ENCODE measurements at places on chromosomes 16 and 17.

DNA sequence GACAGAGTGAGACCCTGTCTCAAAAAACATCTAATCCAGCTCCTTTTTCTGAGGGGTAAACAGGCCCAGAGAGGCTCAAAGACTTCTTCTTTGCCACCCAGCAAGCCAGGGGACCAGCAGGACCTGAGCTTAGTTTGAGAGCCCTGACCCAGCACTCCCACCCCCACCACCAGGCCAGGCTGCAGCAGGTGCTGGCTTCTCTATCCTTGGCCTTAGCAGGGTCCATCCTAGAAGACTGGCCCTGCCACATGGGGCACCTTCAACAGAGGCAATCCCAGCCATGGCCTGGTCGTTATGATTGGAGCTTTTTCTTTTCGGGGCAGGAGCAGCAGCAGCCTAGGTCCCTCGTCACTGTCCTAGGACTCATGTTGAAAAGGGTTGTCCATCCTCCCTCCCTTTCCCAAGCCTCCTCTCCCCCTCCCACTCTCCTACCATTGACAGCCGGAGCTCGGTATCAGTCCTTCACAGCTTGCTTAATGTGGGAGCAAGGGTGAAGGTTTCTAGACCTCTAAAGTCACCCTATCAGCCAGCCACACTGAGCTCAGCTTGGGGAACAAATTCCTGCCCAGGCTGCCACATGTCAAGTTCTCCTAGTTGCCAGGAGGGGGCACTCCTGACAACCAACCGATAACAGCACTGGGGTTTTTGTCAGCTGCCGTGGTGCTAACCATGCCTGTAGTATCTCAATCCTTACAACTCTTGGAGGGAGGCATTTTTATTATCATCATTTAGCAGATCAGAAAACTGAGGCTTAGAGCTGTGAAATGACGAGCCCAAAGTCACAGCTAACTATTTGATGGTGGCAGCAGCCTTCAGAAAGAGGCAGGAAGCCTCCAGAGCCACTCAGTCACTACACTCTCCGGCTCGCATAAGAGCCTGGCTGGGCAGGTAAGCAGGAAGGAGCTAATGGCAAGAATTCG, 11.2 kb downstream of the MRPL27 start:
- DNase-seq: peak; percentile 26

DNA sequence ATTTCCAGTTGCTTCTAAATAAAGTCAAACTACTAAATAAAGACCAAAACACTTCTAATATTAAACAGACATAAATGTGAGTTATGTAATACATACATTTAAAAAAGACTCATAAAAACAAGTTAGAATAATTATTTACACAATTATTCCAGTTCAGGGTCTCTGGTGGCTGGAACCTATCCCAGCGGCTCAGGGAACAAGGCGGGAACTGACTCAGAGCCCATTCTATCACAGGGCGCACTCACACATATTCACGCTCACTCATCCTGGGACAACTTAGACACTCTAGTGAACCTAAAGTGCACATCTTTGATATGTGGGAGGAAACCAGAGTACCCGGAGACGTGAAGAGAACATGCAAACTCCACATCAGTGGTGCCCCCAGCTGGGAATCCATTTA, 25.0 kb downstream of the PLXDC1 start:
- no peak for DNase-seq

DNA sequence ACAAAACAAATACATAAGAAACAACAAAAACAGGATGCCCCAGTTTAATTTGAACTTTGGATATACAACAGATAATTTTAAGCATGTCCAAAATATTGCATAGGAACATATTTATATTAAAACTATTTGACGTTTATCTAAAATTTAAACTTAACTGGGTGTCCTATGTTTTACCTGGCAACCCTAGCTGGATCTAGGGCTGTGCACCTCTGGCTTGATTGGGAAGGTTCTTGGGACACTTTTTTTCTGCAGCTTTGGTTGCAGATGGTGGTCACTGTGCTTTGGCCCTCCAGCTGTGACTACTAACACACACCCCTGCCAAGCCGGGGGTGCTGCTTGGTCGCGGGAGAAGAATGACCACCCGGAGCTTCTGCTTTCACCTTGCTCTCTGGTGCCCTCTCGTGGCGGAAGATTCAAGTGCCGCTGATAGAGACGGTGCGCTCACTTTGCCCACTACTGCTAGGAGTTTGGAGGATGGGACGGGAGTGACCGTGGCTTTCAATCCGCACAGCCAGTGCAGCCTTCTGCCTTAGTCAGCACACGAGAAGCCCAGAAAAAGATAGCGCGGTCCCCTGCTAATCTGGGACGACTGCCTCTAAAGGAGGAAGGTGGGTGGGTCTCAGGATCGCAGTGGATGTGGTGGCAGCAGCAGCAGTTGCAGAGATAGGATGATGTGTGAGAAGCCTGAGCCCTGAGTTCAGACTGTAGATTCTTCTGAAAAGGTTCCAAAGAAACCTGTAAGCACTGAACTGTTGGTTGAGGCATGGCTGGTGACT, 6.7 kb downstream of the SPACA3 start:
- peak; percentile 27 for DNase-seq

GRCh38 chr16:57757883-57758282, 22.3 kb downstream of the KATNB1 start:
- DNase-seq: no peak

DNA sequence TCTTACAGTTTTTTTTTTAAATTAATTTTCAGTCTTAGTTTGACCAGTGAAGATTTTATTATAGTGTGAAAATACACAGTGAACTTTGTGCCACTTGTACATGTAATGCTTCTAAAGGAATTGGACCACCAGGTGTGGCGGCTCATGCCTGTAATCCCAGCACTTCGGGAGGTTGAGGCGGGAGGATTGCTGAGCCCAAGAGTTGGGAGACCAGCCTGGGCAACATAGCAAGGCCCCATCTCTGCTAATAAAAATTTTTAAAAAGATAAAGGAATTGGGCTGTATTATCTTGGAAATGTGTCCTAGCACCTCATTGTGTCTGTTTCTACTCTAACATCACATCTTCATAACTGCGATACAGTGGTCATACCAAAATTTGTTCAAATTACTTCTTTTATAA, 3.8 kb downstream of the IST1 start:
- no peak for DNase-seq

GRCh38 chr17:66076546-66077190, 115.3 kb downstream of the CEP112 start:
- no peak for DNase-seq

DNA sequence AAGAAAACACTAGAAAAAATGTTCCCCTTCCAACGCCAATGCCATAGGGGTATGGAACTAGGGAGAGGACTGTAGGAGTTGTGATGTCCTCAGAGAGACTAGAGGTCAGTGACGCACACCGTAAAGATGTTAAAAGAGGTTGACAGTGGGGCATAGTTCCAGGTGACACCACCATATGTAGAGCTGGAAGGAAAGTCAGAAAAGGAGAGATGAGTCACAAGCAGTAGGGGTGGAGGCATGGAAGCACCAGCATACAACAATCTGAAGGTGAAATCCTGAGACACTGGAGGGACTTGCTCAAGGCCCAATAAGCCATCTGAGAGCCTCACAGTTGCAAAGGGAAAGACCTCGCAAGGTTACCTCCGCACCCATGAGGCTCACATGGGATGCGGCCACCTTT, 76.0 kb downstream of the ZNF18 start:
- no peak for DNase-seq

Data from T1000 (cell line).